ENCODE measurements at places on chromosomes 4 and X.

DNA sequence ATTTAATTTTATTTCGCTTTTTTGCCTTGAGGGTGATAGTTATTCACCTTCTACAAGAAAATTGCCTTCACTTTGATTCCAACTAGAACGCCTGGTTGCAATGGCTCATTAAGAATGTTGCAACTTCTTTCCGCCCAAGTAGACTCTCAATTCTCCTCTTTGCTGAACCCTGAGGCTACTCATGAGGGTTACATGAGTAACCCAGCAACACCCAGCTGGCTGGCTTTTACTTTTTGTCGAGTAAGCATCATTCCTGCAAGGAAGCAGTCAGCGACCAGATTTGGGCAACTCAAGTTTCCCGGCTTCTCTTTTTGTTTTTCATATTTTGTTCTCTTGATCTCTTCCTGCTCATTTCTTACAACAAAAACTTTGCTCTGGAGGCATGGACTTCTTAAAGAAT, 495.4 kb downstream of the PACRGL start:
- H3K27me3 ChIP-seq = no peaks in the 10 kb centered on the region
- H3K4me1 ChIP-seq = no peaks in the 10 kb centered on the region

GRCh38 chr4:81455897-81456296, 15.8 kb downstream of the RASGEF1B start:
- H3K36me3 ChIP-seq = peaks cover 49% of the 10 kb centered on the region
- DNase-seq = no peak
- no peak overlapping the region for H3K4me3 ChIP-seq
- no peaks in the 10 kb centered on the region for H3K27me3 ChIP-seq
- no peak overlapping the region for H3K27ac ChIP-seq
- H3K4me1 ChIP-seq = peaks cover 31% of the 10 kb centered on the region

- DNase-seq = no peak
- peaks cover 5% of the 10 kb centered on the region for H3K4me1 ChIP-seq
- peaks cover 34% of the 10 kb centered on the region for H3K27me3 ChIP-seq
- no peaks in the 10 kb centered on the region for H3K36me3 ChIP-seq
- no peak overlapping the region for H3K4me3 ChIP-seq
These were observed 35.8 kb downstream of the FGFBP1 start for GRCh38 chr4:15902746-15903145.

GRCh38 chr4:166144607-166145006, 271.6 kb downstream of the TLL1 start:
- no peak overlapping the region for H3K4me3 ChIP-seq
- DNase-seq = no peak
- no peaks in the 10 kb centered on the region for H3K36me3 ChIP-seq
- no peaks in the 10 kb centered on the region for H3K4me1 ChIP-seq
- H3K27me3 ChIP-seq = no peaks in the 10 kb centered on the region

- H3K4me3 ChIP-seq = no peak overlapping the region
- H3K27me3 ChIP-seq = peaks cover 10% of the 10 kb centered on the region
- no peaks in the 10 kb centered on the region for H3K4me1 ChIP-seq
- no peak for DNase-seq
- H3K36me3 ChIP-seq = no peaks in the 10 kb centered on the region
These were observed 172.6 kb downstream of the AMELX start for GRCh38 chrX:11465648-11466411.

- no peaks in the 10 kb centered on the region for H3K27me3 ChIP-seq
- no peak for DNase-seq
- no peak overlapping the region for H3K4me3 ChIP-seq
- H3K4me1 ChIP-seq = no peaks in the 10 kb centered on the region
- no peaks in the 10 kb centered on the region for H3K36me3 ChIP-seq
These were observed 213.4 kb downstream of the GC start for GRCh38 chr4:71570492-71570891.

- no peaks in the 10 kb centered on the region for H3K4me1 ChIP-seq
- no peaks in the 10 kb centered on the region for H3K36me3 ChIP-seq
- no peak overlapping the region for H3K4me3 ChIP-seq
- DNase-seq = no peak
These were observed 11.8 kb upstream of the UGT2A3 start for GRCh38 chr4:68963374-68963773.

- H3K36me3 ChIP-seq = no peaks in the 10 kb centered on the region
- no peak for DNase-seq
- peaks cover 5% of the 10 kb centered on the region for H3K4me1 ChIP-seq
- H3K4me3 ChIP-seq = no peak overlapping the region
These were observed 220.7 kb upstream of the EMCN start for GRCh38 chr4:100738196-100739165.

GRCh38 chr4:133869486-133869885, 332.1 kb downstream of the PABPC4L start:
- H3K4me3 ChIP-seq = no peak overlapping the region
- DNase-seq = no peak
- H3K27me3 ChIP-seq = no peaks in the 10 kb centered on the region
- no peaks in the 10 kb centered on the region for H3K36me3 ChIP-seq
- no peaks in the 10 kb centered on the region for H3K4me1 ChIP-seq

GRCh38 chrX:79601341-79602131, 234.4 kb upstream of the ITM2A start:
- no peak overlapping the region for H3K4me3 ChIP-seq
- H3K4me1 ChIP-seq = no peaks in the 10 kb centered on the region
- no peak overlapping the region for H3K27ac ChIP-seq

GRCh38 chr4:188270273-188271069, 131.2 kb downstream of the TRIML1 start:
- H3K4me3 ChIP-seq = no peak overlapping the region
- no peak overlapping the region for H3K27ac ChIP-seq
- H3K36me3 ChIP-seq = no peaks in the 10 kb centered on the region
- H3K27me3 ChIP-seq = no peaks in the 10 kb centered on the region
- no peaks in the 10 kb centered on the region for H3K4me1 ChIP-seq
- DNase-seq = no peak

DNA sequence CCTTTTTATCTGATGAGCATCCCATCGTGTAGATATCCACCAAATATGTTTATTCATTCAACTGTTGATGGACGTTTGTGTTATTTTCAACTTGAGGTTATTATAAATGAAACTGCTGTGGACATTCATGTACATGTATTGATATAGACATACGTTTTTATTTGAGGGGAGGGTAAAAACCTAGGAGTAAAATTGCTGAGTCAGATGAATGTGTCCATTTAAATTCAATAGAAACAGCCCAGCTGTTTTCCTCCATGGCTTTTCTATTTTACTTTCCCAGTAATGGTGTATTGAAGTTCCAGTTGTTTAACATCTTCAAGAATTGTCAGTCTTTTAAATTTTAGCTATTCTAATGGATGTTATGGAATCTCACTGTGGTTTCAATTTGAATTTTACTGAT, 348.7 kb upstream of the GALNTL6 start:
- no peaks in the 10 kb centered on the region for H3K4me1 ChIP-seq
- no peaks in the 10 kb centered on the region for H3K27me3 ChIP-seq
- DNase-seq = no peak

DNA sequence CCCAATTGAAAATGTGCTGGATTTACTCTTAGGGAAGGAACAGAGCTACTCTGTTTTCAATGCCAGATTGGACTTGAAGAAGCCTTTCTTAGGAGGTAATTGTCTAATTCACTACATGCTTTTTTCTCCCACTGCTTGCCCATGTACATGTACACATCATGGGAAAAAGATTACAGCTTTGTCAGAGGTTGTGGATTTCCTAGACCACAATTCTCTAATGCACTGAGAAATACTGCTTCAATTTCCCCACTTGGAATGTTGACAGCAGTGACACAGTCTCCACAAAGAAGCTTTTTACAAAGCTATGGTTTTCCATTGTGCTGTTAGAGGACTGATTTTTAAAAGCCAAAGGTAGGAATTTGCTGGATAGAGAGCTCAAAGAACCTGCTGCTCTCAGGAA, 19.5 kb downstream of the ZAR1 start:
- H3K4me3 ChIP-seq = no peak overlapping the region
- H3K27me3 ChIP-seq = no peaks in the 10 kb centered on the region
- H3K27ac ChIP-seq = no peak overlapping the region
- no peak for DNase-seq
- no peaks in the 10 kb centered on the region for H3K4me1 ChIP-seq

- no peaks in the 10 kb centered on the region for H3K36me3 ChIP-seq
- DNase-seq = no peak
- no peak overlapping the region for H3K4me3 ChIP-seq
- H3K27ac ChIP-seq = no peak overlapping the region
These were observed 267.9 kb upstream of the SLC7A11 start for GRCh38 chr4:138510053-138510452.

- H3K4me3 ChIP-seq = no peak overlapping the region
- no peaks in the 10 kb centered on the region for H3K4me1 ChIP-seq
- H3K36me3 ChIP-seq = no peaks in the 10 kb centered on the region
- H3K27me3 ChIP-seq = no peaks in the 10 kb centered on the region
These were observed 79.9 kb downstream of the SLC7A11 start for GRCh38 chr4:138162259-138162658.

Measured in stimulated activated naive B cell treated with anti-CD40 and anti-IgM and Interleukin-4, amounts not matched to agents 10 μg/mL and 1 μg/mL and 100 μg/mL, for 72 hours (primary cell).